Stimulated activated CD4-positive, alpha-beta T cell treated with anti-CD3 and anti-CD28 coated beads, Interleukin-1b, Interleukin-23, amount 100 ng/mL, for 48 hours (primary cell): ENCODE measurements at places on chromosomes 4 and X.

GRCh38 chrX:134933248-134933647 lies 57.5 kb upstream of the SMIM10 start:
- DNase-seq = no peak

- peak; percentile 94 for DNase-seq
These were observed at the start of gene PHF8 for GRCh38 chrX:54044126-54044876. TSS of gene PHF8 (minus strand) at chrX:54044473. CDS start at chrX:54042728, 1,745 bp downstream.

DNA sequence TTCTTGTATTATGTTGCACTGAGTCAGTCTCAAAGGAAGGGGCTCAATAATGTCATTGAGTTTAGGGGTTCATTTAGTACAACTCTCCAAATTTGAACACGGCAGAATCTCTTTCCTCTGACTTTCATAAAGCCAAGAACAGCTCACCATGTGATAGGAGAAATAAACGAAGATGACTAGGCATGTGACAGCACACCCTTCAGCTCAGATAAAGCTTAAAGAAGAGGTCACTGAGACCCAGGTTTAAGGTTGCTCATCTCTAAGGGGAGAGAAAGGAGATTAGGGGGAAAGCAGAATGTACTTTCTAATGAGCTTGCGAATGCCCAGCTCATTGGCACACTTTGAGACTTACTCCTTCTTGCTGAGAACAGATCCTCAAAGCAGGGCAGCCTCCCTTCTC lies 89.0 kb downstream of the PLAC1 start:
- DNase-seq = no peak

DNA sequence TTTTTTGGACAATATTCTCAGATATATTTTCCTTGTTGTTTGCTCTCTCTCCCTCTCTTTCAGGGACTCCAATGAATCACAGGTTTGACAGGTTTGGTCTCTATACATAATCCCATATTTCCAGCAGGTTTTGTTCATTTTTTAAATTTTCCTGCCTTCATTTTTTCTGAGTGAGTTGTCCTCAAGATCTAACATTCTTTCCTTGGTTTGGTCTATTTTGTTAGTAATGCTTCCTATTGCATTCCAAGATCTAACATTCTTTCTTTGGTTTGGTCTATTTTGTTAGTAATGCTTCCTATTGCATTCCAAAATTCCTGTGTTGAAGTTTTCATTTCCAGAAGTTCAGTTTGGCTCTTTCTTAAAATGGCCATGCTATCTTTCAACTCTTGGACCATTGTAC lies 45.3 kb upstream of the ZMAT1 start:
- DNase-seq = no peak

DNA sequence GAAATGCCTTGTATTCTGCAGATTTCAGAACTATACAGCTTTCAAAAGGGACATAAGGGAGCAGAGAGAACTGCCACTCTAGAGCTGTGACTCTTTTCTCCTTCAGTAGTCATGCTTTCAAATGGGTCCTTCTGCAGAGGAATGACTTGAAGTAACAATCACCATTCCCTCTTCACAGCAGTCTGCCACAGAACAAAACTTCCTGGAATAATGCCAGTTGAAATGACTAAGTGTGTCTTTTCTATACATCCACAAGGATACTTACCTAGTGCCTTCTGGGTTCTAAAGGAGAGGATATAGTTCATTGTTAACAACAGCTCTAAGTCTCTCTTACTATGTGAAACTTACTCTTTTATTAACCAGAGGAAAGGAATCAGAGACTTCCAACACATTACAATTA lies 515.4 kb upstream of the ATOH1 start:
- DNase-seq = no peak

DNA sequence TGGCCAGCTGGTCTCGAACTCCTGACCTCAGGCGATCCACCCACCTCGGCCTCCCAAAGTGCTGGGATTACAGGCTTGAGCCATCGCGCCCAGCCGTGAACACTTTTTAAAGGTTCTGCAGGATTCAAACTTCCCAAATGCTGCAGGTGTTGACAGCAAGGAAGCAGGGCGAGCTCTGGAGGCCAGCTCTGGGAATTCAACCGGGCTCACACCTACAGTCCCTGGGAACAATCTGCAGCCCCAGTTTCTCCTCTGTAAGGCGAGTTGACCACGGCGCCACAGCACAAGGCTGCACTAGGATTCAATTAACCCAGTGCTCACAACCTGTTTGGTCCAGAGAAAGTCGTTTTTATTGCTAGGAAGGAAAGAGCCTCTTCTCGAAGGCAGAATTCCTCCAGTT lies 1.6 kb downstream of the MTNR1A start:
- no peak for DNase-seq

- DNase-seq = no peak
These were observed 322.9 kb downstream of the CAMK2D start for GRCh38 chr4:113438596-113438995.

DNA sequence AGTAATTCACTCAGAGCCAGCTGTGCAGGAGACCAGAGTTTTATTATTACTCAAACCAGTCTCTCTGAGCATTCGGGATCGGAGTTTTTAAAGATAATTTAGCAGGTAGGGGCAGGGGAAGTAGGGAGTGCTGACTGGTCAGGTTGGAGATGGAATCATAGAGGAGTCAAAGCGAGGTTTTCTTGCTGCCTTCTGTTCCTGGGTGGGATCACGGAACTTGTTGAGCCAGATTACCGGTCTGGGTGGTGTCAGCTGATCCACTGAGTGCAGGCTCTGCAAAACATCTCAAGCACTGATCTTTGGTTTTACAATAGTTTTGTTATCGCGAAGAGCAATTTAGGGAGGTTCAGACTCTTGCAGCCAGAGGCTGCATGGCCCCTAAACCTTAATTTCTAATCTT lies 63.6 kb downstream of the TRIM2 start:
- no peak for DNase-seq

DNA sequence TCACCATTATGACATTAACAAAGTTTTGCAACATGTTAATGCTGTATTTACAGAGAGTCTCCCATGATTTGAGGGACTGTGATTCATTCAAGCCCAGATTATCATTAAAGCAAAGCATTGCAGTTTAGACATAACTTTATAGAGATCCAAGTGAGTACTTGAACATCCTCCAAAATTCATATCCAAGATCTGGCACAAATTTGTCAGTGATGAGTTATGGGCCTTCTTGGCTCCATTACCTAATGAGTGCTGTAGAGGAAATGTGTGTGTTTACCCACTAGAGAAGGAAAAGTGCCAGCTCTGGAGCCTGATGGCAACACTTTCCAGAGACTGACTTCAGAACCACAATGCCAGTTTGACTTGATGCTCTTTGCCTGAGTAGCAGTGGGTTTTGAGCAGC lies 432.3 kb downstream of the GALNTL6 start:
- DNase-seq = no peak

GRCh38 chrX:153669174-153669890 lies 4.3 kb downstream of the PNCK start:
- no peak for DNase-seq

GRCh38 chr4:11608992-11609391 lies 180.3 kb upstream of the HS3ST1 start:
- no peak for DNase-seq

DNA sequence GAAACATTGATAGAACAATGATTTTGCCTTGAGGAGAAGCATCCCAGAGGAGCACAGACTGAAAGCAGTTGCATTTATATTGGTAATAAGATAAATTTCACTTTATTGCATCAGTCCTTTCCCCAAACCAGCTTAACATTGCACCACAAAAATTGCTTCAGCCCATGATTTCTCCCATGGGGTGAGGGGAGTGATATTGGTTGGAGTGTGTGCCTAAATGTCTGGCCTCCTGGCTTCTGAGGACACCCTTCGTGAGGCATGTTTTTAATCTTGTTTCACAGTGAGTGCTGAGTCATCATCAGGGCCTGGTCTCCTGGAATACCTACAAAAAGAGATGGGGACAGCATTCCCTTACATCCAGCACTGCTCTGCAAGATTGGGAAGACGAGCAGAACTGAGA lies 487.9 kb downstream of the C4orf33 start:
- no peak for DNase-seq

GRCh38 chrX:153926858-153927671 lies 1.0 kb upstream of the ARHGAP4 start:
- DNase-seq = peak; percentile 75

GRCh38 chr4:38176165-38176564 lies 216.0 kb downstream of the PTTG2 start:
- DNase-seq = no peak

GRCh38 chr4:158860856-158861255 lies 92.0 kb downstream of the FNIP2 start:
- no peak for DNase-seq

DNA sequence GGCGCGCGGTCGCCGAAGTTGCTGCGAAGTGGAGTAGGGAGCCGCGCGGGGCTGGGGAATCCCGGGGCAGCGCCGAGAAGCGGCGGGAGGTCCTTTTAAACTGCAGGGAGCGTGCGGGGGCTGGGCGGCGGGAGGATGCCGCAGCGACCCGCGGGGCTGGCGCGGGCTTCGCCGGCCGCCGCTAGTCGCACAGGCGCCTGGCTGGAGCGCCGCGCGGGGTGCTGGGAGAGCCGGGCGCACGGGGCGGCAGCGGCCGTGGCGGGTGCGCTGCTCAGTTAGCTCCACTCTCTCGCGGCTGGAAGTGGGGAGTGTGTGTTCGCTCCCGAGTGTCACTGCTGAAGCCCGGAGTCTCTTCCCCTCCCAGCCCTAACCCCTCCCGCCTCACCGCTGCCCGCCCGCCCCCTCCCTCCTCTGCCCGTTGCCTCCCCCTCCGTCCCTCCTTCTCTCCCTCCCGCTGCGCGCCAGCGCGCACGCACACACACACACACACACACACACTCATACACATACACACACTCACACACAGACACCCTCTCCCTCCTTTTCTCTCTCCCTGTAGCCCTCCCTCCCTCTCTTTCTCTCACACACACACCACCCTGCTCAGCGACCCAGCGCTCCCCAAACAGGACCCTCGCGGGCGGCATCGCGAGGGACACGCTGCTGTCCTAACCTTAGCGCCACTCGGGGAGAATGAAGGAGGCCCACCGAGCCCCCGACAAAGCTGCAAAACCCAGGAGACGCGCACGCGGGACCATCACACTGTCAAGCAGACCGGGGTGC lies at the start of gene NDNF:
Gene NDNF (minus strand): TSS at position 312 of the 780 bp plus-strand sequence. CDS start 26,698 bp downstream, outside the sequence.
- DNase-seq = peak; percentile 26

DNA sequence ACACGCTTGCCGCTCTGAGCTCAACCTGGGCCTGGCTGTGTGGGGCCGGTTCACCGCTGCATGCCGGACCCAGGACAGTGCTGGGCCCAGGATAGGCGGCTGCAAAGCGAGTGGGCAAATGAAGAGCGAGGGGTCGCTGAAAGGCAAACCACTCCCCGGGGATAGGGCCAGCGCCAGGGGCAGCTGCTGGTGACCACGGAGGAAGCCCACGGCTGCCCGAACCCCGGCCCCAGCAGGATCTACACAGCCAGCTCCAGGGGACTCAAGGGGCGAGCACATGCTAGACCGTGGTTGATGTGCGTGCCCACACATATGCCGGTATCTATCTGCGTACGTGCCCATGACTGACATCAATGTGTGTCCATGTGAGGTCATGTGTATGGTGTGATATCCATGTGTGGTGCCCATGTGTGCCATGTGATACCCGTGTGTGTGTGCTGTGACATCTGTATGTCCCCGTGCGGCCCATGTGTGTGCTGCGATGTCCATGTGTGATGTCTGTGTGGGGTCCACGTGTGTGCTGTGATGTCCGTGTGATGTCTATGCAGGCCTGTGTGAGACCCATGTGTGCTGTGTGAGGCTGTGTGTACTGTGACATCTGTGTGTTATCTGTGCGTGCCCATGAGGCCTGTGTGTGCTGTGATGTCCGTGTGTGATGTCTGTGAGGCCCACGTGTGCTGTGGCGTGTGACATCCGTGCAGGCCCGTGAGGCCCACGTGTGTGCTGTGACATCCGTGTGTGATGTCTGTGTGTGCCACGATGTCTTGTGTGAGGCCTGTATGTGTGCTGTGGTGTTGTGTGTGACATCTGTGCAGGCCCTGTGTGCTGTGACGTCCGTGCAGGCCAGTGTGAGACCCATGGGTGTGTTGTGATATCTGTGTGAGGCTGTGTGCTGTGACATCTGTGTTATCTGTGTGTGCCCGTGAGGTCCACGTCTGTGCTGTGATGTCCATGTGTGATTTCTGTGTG lies 24.8 kb downstream of the CTBP1 start:
- no peak for DNase-seq

DNA sequence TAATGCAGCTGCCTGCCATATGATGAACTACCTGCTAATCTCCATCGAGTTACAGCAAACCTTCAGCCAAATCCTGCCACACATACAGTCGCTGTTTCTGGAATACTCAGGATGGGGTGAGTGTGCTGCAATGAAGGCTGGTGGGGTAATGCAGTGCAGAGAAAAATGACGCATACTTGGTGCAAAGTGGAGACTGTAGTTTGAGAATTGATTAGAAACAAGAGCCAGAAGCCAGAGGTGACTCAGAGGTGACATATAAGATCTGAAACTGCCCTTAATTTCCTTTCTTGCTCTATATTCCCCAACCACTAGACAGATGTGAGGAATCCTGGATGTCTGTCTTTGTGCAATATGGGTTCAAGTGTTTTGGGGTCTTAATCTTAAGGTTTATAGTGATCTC lies 22.0 kb downstream of the C4orf54 start:
- DNase-seq = no peak

DNA sequence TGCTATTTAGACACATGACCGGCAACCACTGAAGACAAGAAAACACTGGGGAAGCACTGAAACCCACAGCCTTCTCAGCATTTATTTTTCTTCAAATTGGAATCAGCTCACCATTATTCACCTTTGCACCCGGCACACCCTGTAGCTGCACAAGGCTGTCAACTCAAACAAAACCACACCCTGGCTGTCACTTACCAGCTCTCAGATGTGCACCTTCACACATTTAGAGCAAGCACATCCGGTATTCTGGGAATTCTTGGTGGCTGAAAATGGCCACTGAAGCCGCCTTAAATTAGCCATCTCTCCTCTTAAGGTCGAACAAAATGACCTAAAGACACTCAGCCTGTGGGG lies 5.9 kb downstream of the ZFYVE28 start:
- peak; percentile 81 for DNase-seq

GRCh38 chrX:47248576-47248975 lies 15.8 kb downstream of the USP11 start:
- DNase-seq = no peak

DNA sequence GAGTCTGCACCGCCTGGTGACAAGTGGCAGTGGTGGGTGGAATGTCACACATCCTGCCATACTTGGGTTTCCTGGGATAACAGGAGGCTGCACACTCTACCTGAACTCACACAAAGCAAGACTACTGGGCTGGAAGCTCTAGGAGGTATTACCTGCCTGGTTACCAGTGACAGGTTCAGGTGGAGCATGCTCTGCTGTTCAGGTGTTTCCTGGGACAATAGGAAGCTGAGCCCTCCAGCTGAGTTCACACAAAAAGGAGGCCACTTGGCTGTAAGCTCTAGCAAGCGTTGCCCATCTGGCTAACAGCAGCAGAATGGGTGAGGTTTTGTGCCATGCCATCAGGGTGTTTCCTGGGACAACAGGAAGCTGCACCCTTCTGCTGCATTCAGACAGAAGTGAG lies 17.4 kb upstream of the UGT2B7 start:
- DNase-seq = no peak

GRCh38 chr4:42252315-42252714 lies 99.9 kb upstream of the BEND4 start:
- DNase-seq = no peak
